Progenitor cell of endocrine pancreas (in vitro differentiated cells): ENCODE measurements at places on chromosomes 3 and 15. TPM values are rescaled to one million over a fixed set of nuclear protein-coding genes. Genes with fewer than 3 reads are reported as not detected.

DNA sequence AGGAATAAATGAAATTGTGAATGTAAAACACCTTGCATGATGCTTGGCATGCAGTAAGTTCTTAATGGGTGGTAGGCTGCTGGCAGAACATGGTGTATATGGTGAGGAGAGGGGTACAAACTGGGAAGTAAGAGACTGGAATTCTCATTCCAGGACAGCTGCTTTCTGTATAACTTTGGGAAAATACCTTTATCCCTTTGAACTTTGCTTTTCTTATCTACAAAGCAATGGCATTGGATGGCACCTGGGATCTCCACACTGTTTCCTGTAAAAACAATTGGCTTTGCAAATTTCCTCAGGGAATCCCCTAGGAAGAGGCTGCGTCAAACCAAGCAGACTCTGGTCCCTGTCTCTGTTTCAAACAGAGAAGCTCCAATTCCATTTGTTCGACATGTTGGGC lies 100.7 kb upstream of the SLC4A7 start:
- no peak for DNase-seq

The TM4SF4 gene
- 314 and 357 TPM in 2 replicates for total RNA-seq

The SLC28A1 gene
- total RNA-seq: not detected in 2 replicates

GRCh38 chr3:195153653-195154052 lies 117.3 kb downstream of the XXYLT1 start:
- no peak for DNase-seq

The RPN1 gene
- total RNA-seq: 166 and 170 TPM in 2 replicates

The GPR156 gene
- 0.41 and 0.89 TPM in 2 replicates for total RNA-seq

The ARGFX gene
- total RNA-seq: not detected in 2 replicates

DNA sequence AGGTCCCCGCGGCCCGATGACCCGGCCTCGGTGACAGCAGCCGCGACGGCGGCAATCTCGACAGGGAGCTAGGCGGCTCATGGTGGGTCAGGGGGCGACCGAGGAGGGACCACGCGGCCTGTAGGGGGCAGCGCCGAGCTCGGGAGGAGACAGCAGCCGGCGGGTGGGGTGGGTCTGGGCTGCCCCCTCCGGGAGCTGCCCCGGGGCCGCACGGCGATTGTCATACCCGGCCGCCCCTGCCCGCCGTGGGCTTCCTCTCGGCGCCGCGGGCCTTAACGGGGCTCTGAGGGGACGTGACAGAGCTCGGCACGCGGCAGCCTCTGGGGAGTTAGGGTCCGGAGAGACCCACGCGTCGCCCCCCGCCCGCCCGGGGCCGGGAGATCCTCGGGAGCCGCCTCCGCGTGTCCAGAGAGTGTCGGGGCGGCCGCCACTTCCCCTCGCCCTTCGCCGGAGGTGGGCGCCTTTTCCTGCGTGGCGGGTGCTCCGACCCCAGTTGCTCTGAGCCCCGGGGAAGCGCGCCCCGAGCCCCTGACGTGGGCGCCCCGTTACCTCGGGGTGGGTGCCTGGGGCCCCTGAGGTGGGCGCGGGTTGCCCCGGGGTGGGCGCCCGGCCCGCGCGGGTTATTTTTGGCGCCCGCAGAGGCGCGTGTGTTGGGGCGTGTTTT lies 539 bp upstream of the PLCL2 start:
- peak; percentile 80 for DNase-seq
